Uterus (tissue), 4 donors: ENCODE measurements at places on chromosomes 16 and 17. TPM values are rescaled to one million over a fixed set of nuclear protein-coding genes. Genes with fewer than 3 reads are reported as not detected.
A peak's percentile ranks its signal among the peaks of the same experiment; 100 is the strongest.

Gene AOC2
- not detected for total RNA-seq

DNA sequence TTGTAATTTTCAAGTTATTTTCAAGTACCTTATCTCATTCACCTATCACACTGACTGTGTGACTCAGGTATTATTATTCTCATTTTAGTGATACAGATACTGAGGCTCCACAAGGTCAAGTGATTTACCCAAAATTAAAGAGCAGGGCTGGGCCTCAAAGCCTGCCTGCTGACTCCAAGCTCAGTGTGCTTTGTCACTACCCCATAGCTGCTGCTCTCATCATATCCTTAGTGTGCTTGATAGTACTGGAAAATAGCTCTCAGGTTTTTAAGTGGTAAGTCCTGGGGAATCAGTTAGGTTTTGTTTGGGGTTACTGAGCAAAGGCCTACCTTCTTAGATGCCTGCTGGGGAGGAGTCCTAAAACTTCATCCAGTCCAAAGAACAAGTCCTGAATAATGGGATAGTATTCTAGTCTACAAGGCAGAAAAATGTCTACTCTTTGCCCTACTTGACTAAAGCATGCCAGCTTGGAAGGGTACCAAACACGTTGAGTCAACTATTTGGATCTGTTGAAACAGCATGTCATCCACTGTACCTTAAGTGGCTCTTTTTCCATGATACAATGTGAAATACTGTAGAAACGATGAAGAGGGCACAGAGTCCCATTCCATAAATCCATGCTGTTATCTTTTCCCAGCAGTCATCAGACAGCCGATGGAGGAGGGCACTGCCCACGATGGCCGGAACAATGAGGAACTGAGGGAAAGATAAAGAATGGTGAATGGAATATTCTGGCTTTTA, 10.7 kb downstream of the MMD start:
- no peaks in the 10 kb centered on the region for H3K27me3 ChIP-seq
- H3K4me3 ChIP-seq, result no peak overlapping the region
- no peak overlapping the region for H3K27ac ChIP-seq
- H3K4me1 ChIP-seq, result no peaks in the 10 kb centered on the region

DNA sequence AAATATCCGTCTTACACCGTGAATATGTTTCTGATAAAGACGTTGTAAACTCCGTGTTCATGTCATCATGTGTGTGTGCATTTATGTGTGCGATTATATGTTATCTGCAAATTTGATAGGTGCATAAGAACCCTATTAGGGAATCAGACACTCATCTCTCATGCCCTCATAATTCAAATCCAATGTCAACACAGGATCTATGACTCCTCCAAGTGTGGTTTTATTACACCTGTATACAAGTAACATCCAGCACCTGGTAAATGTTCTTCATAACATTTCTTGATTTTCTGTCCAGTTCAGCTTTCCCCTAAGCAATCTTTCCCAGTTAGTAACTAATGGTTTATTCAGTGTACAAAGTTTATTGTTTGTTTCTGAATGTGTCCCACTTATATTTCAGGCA, 681.9 kb downstream of the CDH11 start:
- no peaks in the 10 kb centered on the region for H3K36me3 ChIP-seq
- H3K27me3 ChIP-seq, result no peaks in the 10 kb centered on the region
- H3K27ac ChIP-seq, result no peak overlapping the region
- no peak for DNase-seq

- no peaks in the 10 kb centered on the region for H3K27me3 ChIP-seq
- no peak overlapping the region for H3K4me3 ChIP-seq
- no peaks in the 10 kb centered on the region for H3K4me1 ChIP-seq
- H3K36me3 ChIP-seq, result no peaks in the 10 kb centered on the region
Measured at GRCh38 chr17:16916557-16916920, 55.4 kb downstream of the TNFRSF13B start.

DNA sequence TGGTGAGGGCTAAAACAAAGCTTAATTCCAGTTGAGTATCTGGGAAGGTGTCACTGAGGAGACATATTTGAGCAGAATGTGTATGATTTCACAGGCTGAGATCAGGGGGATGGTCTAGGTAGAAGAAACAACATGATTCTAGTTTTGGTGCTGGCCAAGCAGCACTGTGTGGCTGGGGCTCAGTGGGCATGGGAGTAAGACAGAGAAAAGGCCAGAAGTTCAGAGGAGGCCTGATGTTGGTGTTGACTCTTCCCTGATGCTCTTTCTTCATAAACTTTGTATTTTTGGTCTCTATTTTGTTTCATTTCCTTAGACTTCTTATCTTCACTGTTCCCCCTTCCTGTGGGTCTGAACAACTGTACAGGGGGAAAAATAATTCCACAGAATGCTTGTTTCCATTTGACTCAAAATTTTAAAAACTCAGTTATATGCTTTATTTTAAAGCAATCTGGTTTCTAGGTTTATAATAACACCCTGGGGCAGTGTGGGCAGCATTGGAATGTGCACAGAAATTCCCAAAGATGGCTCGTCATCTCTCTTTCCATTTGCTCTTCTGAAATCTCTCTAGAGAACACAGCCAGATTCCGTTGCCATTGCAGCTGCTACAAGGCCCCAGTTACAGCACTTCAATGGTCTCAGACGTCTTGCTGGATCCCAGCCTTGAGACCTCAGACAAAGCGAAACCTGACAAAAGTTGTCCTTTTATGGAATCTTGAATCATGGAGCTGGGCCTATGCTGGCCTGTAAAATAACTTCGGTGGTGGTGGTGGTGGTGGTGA, 68.3 kb downstream of the SNX11 start:
- H3K4me3 ChIP-seq, result no peak overlapping the region
- DNase-seq, result no peak
- no peaks in the 10 kb centered on the region for H3K36me3 ChIP-seq
- no peaks in the 10 kb centered on the region for H3K27me3 ChIP-seq
- H3K27ac ChIP-seq, result no peak overlapping the region
- H3K4me1 ChIP-seq, result no peaks in the 10 kb centered on the region

- DNase-seq, result no peak
- H3K4me1 ChIP-seq, result peaks cover 14% of the 10 kb centered on the region
- H3K27me3 ChIP-seq, result no peaks in the 10 kb centered on the region
- no peak overlapping the region for H3K27ac ChIP-seq
- H3K4me3 ChIP-seq, result no peak overlapping the region
Measured at GRCh38 chr16:29972500-29972899, 1.2 kb upstream of the TAOK2 start.

GRCh38 chr16:74111456-74111982, 185.1 kb upstream of the PSMD7 start:
- H3K36me3 ChIP-seq, result no peaks in the 10 kb centered on the region
- DNase-seq, result no peak
- no peaks in the 10 kb centered on the region for H3K27me3 ChIP-seq
- no peaks in the 10 kb centered on the region for H3K4me1 ChIP-seq
- no peak overlapping the region for H3K27ac ChIP-seq

- DNase-seq, result no peak
- no peak overlapping the region for H3K27ac ChIP-seq
- H3K4me1 ChIP-seq, result no peaks in the 10 kb centered on the region
- H3K36me3 ChIP-seq, result no peaks in the 10 kb centered on the region
- H3K4me3 ChIP-seq, result no peak overlapping the region
Measured at GRCh38 chr17:81015136-81015535, 19.8 kb upstream of the BAIAP2 start.

GRCh38 chr16:53745086-53745485, 41.1 kb downstream of the FTO start:
- no peak overlapping the region for H3K4me3 ChIP-seq
- no peaks in the 10 kb centered on the region for H3K36me3 ChIP-seq
- peaks cover 5% of the 10 kb centered on the region for H3K4me1 ChIP-seq

DNA sequence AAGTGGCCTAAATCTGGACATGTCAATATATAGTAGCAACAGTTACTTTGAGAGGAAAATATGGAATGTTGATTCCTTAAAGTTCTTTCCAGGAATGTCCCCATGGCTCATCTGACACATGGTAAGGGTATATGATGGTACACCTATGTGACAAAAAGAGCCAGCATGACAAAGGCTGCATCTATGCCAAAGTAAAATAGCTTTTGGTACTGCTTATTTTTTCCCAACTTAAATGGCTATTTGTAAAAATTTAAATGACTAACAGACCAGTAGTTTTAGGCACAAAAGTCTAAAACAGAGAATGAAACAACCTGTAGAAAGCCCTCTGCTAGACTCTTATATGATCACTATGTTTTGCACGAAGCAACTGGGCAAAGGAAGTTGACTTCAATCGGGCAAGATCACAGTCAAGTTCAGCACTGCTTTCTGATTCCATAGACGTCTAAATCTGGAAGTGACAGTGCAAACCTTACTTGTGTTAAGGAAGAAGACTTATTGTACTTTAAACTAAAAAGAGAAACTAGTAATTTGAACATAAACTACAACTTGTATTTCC, 135.1 kb downstream of the SKAP1 start:
- H3K36me3 ChIP-seq, result no peaks in the 10 kb centered on the region
- DNase-seq, result no peak
- peaks cover 13% of the 10 kb centered on the region for H3K27me3 ChIP-seq

- no peak for DNase-seq
- H3K27me3 ChIP-seq, result no peaks in the 10 kb centered on the region
- no peak overlapping the region for H3K4me3 ChIP-seq
- H3K27ac ChIP-seq, result no peak overlapping the region
Measured at GRCh38 chr16:9151074-9151473, 59.6 kb downstream of the HAPSTR1 start.

DNA sequence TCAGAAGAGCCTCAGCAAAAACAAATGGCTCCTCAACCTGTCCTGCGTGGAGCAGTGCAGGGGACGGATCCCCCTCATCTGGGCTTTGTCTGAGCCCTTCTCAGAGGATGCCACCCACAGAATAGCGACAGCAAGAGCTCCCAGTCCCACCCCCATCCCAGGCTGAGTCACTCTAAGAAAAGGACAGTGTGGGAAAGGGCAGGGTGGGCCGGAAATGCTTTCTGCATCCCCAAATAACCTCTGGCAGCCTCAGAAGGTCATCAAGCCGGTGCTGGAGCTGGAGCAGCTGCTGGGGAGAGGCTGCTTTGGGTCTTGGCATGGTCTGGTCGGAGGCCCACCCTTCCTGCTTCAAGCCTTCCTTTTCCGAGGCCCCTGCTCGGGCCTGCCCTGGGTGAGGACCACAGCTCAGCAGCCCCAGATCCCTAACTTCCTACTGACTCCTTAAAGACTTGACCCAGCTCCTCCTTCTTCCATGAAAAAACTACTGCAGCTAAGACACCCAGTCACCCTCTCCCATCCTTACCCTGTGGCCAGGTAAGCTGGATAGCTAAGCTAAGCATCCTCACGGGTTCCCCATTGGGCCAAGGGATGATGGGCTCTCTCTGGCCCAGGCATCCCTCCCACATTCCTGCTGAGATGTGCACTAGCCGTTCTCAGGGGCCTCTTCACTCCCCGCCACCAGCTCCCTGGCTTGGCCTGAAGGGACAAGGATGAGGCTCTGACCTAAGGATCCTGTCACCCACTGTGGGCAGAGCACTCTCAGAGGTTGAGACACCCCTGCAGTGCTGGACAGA, 8.7 kb downstream of the SLC12A4 start:
- H3K36me3 ChIP-seq, result no peaks in the 10 kb centered on the region
- DNase-seq, result peak; percentile 66
- no peak overlapping the region for H3K4me3 ChIP-seq
- no peaks in the 10 kb centered on the region for H3K27me3 ChIP-seq

DNA sequence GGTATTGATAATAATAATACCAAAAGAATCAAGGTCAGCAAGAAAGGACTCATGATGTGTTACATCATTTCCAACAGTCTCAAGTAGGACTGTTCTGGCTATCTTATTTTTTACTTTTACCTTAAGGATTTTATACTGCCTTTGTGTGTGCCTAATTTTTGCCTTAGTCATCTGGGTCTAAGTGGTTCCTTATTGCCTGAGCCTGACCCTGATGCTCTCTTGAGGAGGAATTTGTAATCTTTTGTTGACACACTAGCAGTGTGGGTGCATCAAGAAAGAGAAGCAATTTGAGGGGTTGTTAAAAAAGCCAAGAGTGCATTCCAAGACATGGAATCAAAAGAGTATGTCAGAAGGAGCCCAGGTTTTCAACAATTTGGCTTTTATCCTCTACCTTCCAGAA, 59.3 kb downstream of the TMEM100 start:
- no peaks in the 10 kb centered on the region for H3K4me1 ChIP-seq
- no peaks in the 10 kb centered on the region for H3K36me3 ChIP-seq
- H3K27ac ChIP-seq, result no peak overlapping the region
- H3K4me3 ChIP-seq, result no peak overlapping the region
